ENCODE measurements at places on chromosomes 1 and 21. TPM values are rescaled to one million over a fixed set of nuclear protein-coding genes. Genes with fewer than 3 reads are reported as not detected.

RNU1-1 gene
- 1,730 TPM for total RNA-seq

UBIAD1 gene
- 30.8 TPM for total RNA-seq

DNA sequence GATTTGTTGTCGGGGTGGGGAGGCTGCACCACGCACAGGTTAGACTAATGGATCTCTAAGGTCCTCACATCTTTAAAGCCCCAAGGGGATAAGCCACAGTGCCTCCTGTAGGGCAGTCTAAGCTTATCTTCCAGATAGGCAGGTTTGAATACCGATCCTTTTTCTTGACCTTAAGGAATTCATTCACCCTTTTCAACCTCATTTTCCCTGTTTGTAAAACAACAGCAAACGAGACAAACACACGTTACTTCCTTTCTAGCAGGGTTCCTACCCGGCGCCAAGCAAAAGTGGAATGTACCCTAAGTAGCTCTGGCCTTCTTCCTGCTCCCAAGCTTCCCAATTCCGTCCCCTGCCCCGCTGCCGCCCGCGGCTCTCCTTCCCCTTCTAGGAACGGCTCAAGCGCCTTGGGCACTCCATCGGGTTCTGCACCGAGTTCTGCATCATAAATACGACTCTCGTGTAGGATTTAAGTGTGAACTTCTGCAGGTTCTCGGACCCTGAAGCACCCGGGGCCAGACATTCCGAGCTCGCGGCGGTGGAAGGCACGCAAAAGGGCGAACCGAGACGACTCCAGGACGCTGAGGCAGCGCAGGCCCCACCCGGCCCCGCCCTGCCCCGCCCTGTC lies 548 bp upstream of the CDC20 start:
- H3K27me3 ChIP-seq = no peaks in the 10 kb centered on the region
- peaks cover 46% of the 10 kb centered on the region for H3K4me1 ChIP-seq
- peak overlapping the region; percentile 95 for H3K4me3 ChIP-seq
- peaks cover 51% of the 10 kb centered on the region for H3K36me3 ChIP-seq
- DNase-seq = peak; percentile 45
- H3K27ac ChIP-seq = peak overlapping the region; percentile 92

- DNase-seq = no peak
- H3K4me3 ChIP-seq = no peak overlapping the region
- no peaks in the 10 kb centered on the region for H3K27me3 ChIP-seq
- H3K4me1 ChIP-seq = no peaks in the 10 kb centered on the region
- no peaks in the 10 kb centered on the region for H3K36me3 ChIP-seq
- no peak overlapping the region for H3K27ac ChIP-seq
Observed at GRCh38 chr1:15023205-15023604, 130.3 kb upstream of the TMEM51 start.

- H3K27me3 ChIP-seq = no peaks in the 10 kb centered on the region
- no peak overlapping the region for H3K4me3 ChIP-seq
- no peaks in the 10 kb centered on the region for H3K36me3 ChIP-seq
- no peaks in the 10 kb centered on the region for H3K4me1 ChIP-seq
- no peak for DNase-seq
Observed at GRCh38 chr1:29875557-29876028, 639.3 kb downstream of the PTPRU start.

Data from activated CD8-positive, alpha-beta T cell treated with anti-CD3 and anti-CD28 coated beads, Interleukin-2, amount 10 ng/mL, durations not matched to agents 7 days and 5 days (primary cell).